ENCODE measurements at places on chromosomes 5 and 9.

GRCh38 chr5:133322743-133323142 is 270.9 kb downstream of the HSPA4 start:
- DNase-seq = peak; percentile 20

DNA sequence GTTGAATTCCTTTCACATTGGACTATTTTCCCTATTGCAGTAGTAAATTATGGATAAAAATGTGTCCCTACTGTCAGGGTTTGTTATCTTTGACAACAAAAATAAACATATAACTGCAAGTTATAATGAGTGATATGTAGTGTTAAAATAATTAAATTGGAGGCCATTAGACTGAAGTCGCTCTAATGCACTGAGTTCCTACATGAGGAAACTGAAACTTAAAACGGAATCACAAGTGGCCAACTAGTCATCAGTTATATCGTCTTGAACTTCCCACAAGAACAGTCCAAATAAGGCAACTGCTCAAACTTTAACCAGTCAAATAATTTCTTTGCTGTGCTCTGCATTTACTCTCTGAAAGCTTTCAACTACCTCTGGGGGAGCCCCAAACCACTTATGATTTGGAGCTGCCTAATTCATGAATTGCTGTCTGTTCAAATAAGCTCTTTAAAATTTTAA is 2.1 kb upstream of the IFT74 start:
- peak; percentile 18 for DNase-seq

DNA sequence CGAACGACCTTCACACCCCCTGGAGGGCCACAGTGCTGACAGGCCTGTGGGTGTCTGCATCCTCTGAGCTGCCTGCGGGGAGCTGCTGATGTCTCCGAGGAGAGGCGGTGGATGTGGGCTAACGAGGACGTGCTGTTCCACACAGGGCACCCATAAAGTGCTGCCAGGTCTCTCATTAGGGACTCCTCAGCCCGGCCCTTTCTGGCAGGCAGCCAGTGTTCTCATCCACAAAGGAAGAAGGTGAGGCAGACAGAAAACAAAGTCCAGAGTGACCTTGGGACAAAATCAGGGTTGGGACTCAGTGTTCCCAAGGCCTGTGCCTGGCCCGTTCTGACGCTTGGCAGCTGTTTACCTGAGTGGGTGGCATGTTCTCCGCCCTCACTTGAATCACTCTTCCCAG is 29.3 kb downstream of the CARTPT start:
- DNase-seq = no peak

- DNase-seq = no peak
These were observed 547.4 kb downstream of the TLE1 start for GRCh38 chr9:81141961-81142360.

GRCh38 chr5:6788956-6789649 is 75.9 kb downstream of the TENT4A start:
- no peak for DNase-seq

DNA sequence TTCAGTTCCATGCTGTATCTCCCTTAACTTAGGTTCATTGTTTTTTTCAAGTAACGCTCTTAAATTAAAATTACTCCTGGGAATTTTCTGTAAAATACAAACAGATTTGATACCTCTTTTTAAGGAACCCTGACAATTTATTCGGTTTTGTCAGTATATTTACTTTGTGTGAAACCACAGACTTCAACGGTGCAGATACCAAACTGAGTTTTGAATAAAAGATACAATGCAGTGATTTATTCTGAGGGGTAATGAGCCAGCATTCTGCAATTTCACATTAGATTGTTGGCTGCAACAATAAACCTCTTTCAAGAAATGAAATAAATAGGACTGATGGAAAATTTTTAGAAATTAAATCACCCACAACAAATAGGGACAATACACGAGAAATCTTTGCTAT is 308.6 kb upstream of the EDIL3 start:
- no peak for DNase-seq

DNA sequence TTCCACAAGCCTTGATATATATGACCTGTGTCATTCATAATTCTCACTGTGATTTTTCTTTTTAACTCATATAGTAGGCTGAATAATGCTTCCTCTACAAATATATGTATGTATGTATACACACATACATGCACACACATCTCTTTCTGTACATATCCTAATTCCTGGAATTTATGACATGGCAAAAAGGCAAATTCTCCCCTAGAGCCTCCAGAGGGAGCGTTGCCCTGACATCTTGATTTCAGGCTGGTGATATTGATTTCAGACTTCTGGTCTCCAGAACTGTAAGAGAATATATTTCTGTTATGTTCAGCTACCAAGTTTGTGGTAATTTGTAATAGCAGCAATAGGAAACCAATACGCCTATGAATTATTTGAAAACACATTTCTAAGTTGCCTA is 166.6 kb upstream of the GAS1 start:
- no peak for DNase-seq

- DNase-seq = no peak
These were observed 154.9 kb downstream of the TENT4A start for GRCh38 chr5:6868171-6868570.

GRCh38 chr5:124748687-124749594 is 2.5 kb upstream of the ZNF608 start:
- peak; percentile 96 for DNase-seq

DNA sequence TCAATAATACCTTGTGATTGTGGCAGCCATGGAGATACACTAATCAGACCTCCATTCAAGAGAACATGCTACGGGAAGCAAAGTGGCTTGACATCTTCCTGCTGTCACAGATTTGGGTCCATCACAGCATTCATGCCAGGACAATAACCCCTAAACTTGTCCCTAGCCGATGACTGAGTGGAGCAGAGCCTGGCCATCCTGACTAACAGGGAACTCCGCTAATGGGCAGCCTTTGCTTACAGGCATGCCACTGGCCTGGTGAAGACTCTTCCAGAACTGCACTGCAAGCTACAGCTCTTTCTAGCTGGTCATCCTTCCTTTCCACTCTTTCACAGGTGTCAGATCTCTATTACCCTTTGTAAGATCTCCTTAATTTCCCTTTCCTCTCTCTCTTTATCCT is 16.0 kb downstream of the FAM174A start:
- no peak for DNase-seq

DNA sequence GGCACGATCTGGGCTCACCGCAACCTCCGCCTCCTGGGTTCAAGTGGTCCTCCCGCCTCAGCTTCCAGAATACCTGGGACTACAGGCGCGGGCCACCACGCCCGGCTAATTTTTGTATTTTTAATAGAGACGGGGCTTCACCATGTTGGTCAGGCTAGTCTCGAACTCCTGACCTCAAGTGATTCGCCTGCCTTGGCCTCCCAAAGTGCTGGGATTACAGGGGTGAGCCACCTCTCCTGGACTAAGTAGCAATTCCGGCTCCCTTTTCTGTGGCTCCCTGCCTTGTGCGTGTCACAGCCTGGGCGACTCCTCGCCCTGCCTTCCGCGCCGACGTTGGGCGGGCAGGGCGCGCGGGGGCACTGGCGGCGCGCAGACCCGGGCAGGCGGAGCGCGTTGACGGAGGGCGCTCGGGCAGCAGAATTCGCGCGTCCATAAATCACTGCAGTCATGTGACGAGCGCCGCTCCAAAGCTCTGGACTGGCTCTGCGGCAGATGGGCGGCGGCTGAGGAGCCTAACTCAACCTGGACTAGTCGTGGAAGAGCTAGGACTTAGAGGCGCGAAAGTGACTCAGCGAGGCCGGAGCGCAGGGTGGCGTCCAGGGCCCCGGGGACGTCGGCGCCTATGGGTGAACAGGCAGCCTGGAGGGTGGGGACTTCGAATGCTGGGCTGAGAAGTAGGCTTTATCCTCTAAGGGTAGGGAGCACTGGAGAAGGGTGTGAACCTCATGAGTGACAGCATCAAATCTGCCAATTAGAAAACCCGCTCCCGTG is 1.4 kb upstream of the CIZ1 start:
- DNase-seq = peak; percentile 48

GRCh38 chr5:134435560-134435959 is 23.9 kb upstream of the CDKN2AIPNL start:
- peak; percentile 42 for DNase-seq

- peak; percentile 72 for DNase-seq
These were observed 36.2 kb downstream of the FBXL17 start for GRCh38 chr5:108345541-108346171.

DNA sequence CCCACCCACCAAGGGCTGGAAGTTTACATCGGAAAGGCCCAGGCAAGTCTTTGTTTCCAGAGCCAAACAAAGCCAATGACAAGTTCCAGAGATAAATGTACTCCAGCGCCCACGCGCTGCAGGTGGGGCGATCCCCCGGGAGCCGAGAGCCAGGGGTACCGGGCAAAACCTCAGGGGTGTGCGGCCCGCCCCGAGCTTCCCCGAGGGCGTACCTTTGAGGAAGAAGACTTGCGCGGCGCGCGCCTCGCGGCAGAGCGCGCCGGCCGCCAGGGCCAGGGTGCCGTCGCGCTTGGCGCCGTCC is 671 bp downstream of the DUSP1 start:
- no peak for DNase-seq
